ENCODE measurements at places on chromosomes 13 and 19. TPM values are rescaled to one million over a fixed set of nuclear protein-coding genes. Genes with fewer than 3 reads are reported as not detected.

The WIZ gene
- 15.4 TPM for total RNA-seq

The SHD gene
- total RNA-seq, result not detected

The SLC25A41 gene
- 0.12 TPM for total RNA-seq

The CCNE1 gene
- 4.7 TPM for total RNA-seq

The ENOX1 gene
- 11.9 TPM for total RNA-seq

The CEACAM6 gene
- total RNA-seq, result not detected

The DZIP1 gene
- 49.5 TPM for total RNA-seq

The ZNF490 gene
- total RNA-seq, result 5.8 TPM

The CHMP2A gene
- 70.1 TPM for total RNA-seq

The GJB2 gene
- total RNA-seq, result 0.12 TPM

The UHRF1 gene
- total RNA-seq, result 13.7 TPM

The PRR36 gene
- total RNA-seq, result not detected

The VSTM1 gene
- total RNA-seq, result not detected

The SBK3 gene
- 0.81 TPM for total RNA-seq

The ZNF540 gene
- total RNA-seq, result 0.49 TPM

The ZNF69 gene
- 8.3 TPM for total RNA-seq

The PRR12 gene
- 3.9 TPM for total RNA-seq

The RPS16 gene
- total RNA-seq, result 213 TPM

The ZNF415 gene
- total RNA-seq, result 11.2 TPM

The ATXN8OS gene
- not detected for total RNA-seq

The LRP3 gene
- 37.0 TPM for total RNA-seq

The ZNF723 gene
- not detected for total RNA-seq

The INSL3 gene
- total RNA-seq, result not detected

The PPP1R15A gene
- total RNA-seq, result 94.5 TPM

The ERICH4 gene
- not detected for total RNA-seq

The SULT2A1 gene
- total RNA-seq, result not detected

The GADD45GIP1 gene
- 12.0 TPM for total RNA-seq

The TRMT1 gene
- 28.2 TPM for total RNA-seq

The PABPC3 gene
- total RNA-seq, result 0.12 TPM

The RNF113B gene
- total RNA-seq, result not detected

The CBLC gene
- not detected for total RNA-seq

The CGB2 gene
- not detected for total RNA-seq

The UPK1A gene
- total RNA-seq, result not detected

The CGB3 gene
- total RNA-seq, result not detected

The C19orf33 gene
- not detected for total RNA-seq

The LILRB5 gene
- not detected for total RNA-seq

The TINCR gene
- total RNA-seq, result under 0.01 TPM

The KLK14 gene
- not detected for total RNA-seq

The TUBB4A gene
- total RNA-seq, result not detected

The UBE2L5 gene
- 0.85 TPM for total RNA-seq

The NLRP7 gene
- not detected for total RNA-seq

The ZNF471 gene
- total RNA-seq, result 3.6 TPM

The TGFBR3L gene
- total RNA-seq, result 0.73 TPM

The ZNF98 gene
- not detected for total RNA-seq

The INSR gene
- 36.7 TPM for total RNA-seq

The SCEL gene
- total RNA-seq, result under 0.01 TPM

The EFNA2 gene
- total RNA-seq, result not detected

The GSX1 gene
- total RNA-seq, result not detected

The LSR gene
- total RNA-seq, result 0.49 TPM

The RFPL4AL1 gene
- not detected for total RNA-seq

The HSPBP1 gene
- 23.4 TPM for total RNA-seq

Measured in hair follicle dermal papilla cell (primary cell).